ENCODE measurements at places on chromosomes 6 and 20.

- no peak overlapping the region for H3K4me3 ChIP-seq
- no peak overlapping the region for H3K27ac ChIP-seq
- no peak for DNase-seq
- H3K4me1 ChIP-seq, result no peaks in the 10 kb centered on the region
- no peaks in the 10 kb centered on the region for H3K36me3 ChIP-seq
Measured at GRCh38 chr20:44803383-44803941, 6.9 kb downstream of the RIMS4 start.

- no peaks in the 10 kb centered on the region for H3K36me3 ChIP-seq
- peaks cover 78% of the 10 kb centered on the region for H3K27me3 ChIP-seq
- no peak overlapping the region for H3K4me3 ChIP-seq
- peaks cover 1% of the 10 kb centered on the region for H3K4me1 ChIP-seq
- no peak overlapping the region for H3K27ac ChIP-seq
Measured at GRCh38 chr20:44159125-44159524, 27.9 kb downstream of the JPH2 start.

- no peaks in the 10 kb centered on the region for H3K27me3 ChIP-seq
- H3K4me1 ChIP-seq, result no peaks in the 10 kb centered on the region
- H3K27ac ChIP-seq, result no peak overlapping the region
Measured at GRCh38 chr20:43549416-43550065, 9.3 kb upstream of the SGK2 start.

DNA sequence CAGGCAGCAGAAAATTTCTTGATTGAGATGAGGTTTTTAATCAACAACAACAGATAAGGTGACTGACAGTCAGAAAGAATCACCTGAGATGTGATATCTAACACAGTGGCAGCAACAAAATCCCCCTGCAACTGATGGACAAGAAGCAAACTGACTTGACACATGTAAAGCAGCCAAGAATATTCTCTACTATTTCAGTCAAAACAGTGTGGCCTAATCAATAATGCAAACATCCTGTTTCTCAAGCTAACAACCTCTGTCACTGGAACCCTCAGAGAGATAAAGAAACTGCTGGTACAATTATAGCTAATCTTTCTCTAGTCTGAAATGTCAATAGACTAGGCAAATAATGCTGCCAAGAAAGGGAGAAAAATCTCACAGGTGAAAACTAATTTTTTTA lies 4.6 kb upstream of the CGA start:
- H3K4me3 ChIP-seq, result no peak overlapping the region
- H3K36me3 ChIP-seq, result no peaks in the 10 kb centered on the region
- H3K27me3 ChIP-seq, result peaks cover 15% of the 10 kb centered on the region
- H3K27ac ChIP-seq, result no peak overlapping the region
- no peaks in the 10 kb centered on the region for H3K4me1 ChIP-seq

DNA sequence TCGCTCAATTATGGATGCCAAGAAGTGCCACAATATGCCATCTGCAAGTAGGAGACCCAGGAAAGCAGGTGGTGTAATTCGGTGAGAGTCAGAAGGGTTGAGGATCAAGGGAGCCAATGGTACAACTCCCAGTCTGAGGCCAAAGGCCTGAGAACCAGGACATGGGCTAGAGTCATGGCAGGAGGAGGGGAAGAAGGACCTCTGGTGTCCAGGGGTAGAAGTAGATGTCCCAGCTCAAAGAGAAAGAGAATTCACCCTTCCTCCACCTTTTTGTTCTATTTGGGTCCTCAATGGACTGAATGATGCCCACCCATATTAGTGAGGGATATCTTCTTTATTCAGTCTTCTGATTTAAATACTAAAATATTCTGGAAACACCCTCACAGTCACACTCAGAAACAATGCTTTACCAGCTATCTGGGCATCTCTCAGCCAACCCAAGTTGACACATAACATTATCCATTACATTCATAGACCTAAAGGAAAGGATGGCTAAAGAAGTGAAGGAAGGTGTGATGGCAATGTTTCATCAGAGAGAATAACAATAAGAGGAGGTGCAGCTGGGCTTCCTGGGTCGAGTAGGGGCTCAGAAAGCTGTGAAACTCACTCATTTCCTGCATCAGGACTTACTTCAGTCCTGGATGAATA lies 21.2 kb upstream of the HLA-DQA1 start:
- no peaks in the 10 kb centered on the region for H3K4me1 ChIP-seq
- no peak for DNase-seq
- no peaks in the 10 kb centered on the region for H3K36me3 ChIP-seq
- H3K27me3 ChIP-seq, result no peaks in the 10 kb centered on the region

DNA sequence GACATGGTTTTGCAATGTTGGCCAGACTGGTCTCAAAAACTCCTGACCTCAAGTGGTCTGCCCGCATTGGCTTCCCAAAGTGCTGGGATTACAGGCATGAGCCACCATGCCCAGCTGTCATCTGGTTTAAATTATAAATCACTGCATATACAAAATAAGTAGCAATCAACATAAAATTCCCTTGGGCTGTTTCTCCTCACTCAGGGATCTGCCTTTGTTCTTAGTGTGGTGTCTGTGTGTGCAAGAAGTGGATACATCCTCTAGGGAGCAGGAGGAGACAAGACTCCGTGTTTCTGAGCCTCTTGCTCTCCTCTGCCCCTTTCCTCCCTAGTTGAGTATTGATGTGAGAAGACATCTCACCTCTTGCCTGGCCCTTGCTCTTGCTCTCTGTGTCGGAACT lies 65.2 kb upstream of the ADGRF4 start:
- peak; percentile 23 for DNase-seq
- no peak overlapping the region for H3K27ac ChIP-seq
- peaks cover 3% of the 10 kb centered on the region for H3K4me1 ChIP-seq

- no peaks in the 10 kb centered on the region for H3K27me3 ChIP-seq
- H3K4me3 ChIP-seq, result no peak overlapping the region
- H3K4me1 ChIP-seq, result no peaks in the 10 kb centered on the region
- H3K27ac ChIP-seq, result no peak overlapping the region
- no peaks in the 10 kb centered on the region for H3K36me3 ChIP-seq
- DNase-seq, result peak; percentile 73
Measured at GRCh38 chr20:19252451-19253120, 40.1 kb downstream of the SLC24A3 start.

GRCh38 chr6:136148051-136148450 lies 102.1 kb downstream of the MTFR2 start:
- no peaks in the 10 kb centered on the region for H3K27me3 ChIP-seq
- H3K4me3 ChIP-seq, result no peak overlapping the region
- no peak for DNase-seq
- H3K27ac ChIP-seq, result no peak overlapping the region
- no peaks in the 10 kb centered on the region for H3K4me1 ChIP-seq

Measured in mesenchymal stem cell (in vitro differentiated cells and primary cell).